Stimulated activated CD8-positive, alpha-beta memory T cell treated with anti-CD3 and anti-CD28 coated beads, Interleukin-4, amount 100 ng/mL, for 1 hour (primary cell): ENCODE measurements at places on chromosomes 7 and 10.

- no peak for DNase-seq
Measured at GRCh38 chr7:131013716-131014115, 279.7 kb upstream of the KLF14 start.

DNA sequence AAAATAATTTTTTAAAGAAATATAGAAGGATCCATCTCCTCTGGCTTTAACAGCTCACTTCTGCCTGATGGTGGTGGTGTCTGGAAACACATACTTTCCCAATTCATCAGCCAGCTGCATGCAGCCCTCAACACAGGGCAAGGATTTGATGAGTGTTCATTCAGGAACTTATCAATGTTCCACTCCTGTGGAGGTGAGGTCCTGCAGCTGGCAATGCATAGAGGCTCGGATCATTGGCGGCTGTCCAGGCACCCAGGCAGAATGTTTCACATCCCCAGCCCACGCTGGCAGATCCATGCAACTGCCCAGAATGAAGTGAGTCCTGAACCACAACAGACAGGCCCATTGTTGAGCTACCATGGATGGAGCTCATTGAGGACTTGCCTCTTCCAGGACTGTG, 55.2 kb upstream of the KCNMA1 start:
- DNase-seq: no peak

DNA sequence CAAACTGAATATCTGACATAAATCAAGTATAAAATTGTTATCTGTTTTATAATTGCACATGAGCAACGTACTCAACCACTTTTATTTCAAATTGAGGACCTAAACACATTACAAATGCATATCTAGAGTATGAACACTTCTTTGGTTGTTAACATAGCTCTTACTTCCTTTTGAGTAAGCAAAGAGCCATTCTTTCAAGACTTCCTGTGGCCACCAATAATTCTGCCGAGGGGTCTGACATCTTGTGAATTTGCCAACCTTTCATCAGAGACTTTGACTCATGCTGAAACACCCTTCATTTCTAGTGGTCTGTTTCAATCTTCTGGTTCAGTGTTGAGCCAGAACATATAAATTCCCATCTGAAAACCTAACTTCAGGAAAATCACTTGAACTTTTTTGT, 59.4 kb downstream of the CDK14 start:
- no peak for DNase-seq

GRCh38 chr10:4595719-4596319, 230.2 kb upstream of the AKR1E2 start:
- no peak for DNase-seq

- no peak for DNase-seq
Measured at GRCh38 chr7:137913985-137914384, 67.2 kb upstream of the DGKI start.

DNA sequence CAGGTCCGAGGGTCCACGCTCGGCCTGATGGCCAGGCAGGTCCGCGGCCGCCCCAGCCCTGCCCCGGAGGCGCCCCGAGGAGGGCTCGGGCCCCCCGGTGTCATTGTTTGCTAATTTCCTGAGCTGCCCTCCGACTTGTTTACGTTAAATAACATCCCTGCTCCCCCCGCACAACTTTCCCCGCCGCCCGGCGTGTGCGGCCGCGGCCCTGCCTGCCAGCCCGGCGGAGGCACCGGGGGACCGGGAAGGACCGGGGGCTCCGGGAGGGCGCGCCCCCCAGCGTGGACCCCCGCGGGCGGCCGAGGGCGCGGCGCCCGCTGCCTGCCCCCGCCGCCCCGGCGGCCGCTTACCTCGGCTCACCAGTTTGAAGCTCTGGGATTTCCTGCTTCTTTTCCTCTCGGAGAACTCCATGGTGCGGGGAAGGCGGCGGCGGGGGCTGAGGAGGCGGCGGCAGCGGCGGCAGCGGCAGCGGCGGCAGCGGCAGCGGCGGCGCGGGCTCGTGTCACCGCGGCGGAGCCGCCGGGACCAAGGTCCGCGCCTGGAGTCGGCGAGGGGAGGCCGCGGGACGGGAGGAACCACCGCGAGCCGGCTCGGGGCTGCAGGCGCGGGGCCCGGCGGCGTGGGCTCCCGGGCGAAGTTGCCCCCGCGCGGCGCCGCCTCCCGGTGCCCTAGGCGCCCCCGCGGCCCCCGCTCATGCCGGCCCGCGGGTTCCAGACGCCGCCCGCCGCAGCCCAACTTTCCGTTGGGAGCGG, 515 bp downstream of the BEND7 start:
- DNase-seq: no peak

DNA sequence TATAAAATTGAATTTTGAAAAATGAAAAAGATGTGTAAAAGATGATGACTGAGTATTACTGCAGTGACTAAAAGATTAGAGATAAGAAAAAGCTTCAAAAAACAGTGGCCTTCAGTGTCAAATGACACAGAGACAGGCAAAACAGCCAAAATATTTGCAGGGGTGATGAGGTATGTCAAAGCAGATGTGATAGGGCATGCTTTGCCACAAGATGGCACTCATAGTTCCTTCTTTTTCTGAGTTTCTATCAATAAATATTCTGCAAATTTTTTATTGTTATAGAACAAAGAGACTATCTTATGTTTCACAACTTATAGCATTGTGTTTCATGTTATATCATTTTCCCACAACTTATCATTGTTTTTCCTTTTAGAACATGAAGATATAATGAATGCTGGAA, 344.1 kb upstream of the HPS1 start:
- no peak for DNase-seq

GRCh38 chr10:12547301-12547771, 198.0 kb downstream of the CAMK1D start:
- DNase-seq: no peak

GRCh38 chr7:129013048-129013724, 41.7 kb downstream of the TNPO3 start:
- DNase-seq: no peak

- DNase-seq: no peak
Measured at GRCh38 chr7:76267894-76268183, 34.6 kb upstream of the HSPB1 start.

DNA sequence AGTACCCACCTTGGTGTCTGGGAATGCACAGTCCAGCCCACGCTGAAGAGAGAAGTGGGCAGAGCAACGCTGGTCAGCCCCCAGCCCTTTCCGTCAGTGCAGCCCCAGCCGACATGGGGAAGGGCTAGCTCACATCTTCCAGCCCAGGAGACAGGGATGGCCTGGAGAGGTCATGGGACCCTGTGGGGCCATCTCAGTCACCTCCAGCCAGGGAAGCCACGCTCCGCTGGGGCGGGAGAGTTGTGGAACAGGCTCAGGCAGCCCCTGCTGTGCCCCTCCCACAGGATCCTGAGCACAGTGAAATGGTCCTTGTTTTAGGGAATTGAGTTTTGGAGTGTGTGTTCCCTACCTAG, 85.1 kb downstream of the PAXIP1 start:
- no peak for DNase-seq

- DNase-seq: no peak
Measured at GRCh38 chr7:21317966-21318915, 109.6 kb upstream of the SP4 start.

GRCh38 chr10:20254078-20254477, 437.8 kb downstream of the PLXDC2 start:
- no peak for DNase-seq

DNA sequence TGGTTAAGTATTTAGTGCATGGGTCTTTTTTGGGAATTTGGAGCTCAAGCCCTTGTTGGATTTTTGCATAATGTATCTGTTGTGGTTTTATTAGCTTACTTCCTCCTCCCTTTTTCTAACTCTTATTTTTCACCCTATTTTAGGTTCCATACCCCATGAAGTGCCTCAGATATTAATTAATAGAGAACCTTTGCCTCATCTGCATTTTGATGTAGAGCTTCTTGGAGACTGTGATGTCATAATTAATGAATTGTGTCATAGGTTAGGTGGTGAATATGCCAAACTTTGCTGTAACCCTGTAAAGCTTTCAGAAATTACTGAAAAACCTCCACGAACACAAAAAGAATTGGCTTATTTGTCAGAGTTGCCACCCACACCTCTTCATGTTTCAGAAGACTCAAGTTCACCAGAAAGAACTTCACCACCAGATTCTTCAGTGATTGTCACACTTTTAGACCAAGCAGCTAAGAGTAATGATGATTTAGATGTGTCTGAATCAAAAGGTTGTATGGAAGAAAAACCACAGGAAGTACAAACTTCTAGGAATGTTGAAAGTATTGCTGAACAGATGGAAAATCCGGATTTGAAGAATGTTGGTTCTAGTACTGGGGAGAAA, 28.0 kb downstream of the SIRT1 start:
- DNase-seq: no peak

GRCh38 chr7:46175221-46175620, 254.1 kb upstream of the IGFBP3 start:
- DNase-seq: no peak

GRCh38 chr7:43771573-43771972, 13.1 kb downstream of the BLVRA start:
- no peak for DNase-seq
